Muscle of arm (tissue), 14 donors: ENCODE measurements at places on chromosomes 4 and X.
A peak's percentile ranks its signal among the peaks of the same experiment; 100 is the strongest.

- DNase-seq = no peak
Measured at GRCh38 chr4:120723986-120724385, 198.5 kb downstream of the PRDM5 start.

GRCh38 chr4:184096561-184097240 lies 121.0 kb downstream of the ENPP6 start:
- peak; percentile 70 for DNase-seq

DNA sequence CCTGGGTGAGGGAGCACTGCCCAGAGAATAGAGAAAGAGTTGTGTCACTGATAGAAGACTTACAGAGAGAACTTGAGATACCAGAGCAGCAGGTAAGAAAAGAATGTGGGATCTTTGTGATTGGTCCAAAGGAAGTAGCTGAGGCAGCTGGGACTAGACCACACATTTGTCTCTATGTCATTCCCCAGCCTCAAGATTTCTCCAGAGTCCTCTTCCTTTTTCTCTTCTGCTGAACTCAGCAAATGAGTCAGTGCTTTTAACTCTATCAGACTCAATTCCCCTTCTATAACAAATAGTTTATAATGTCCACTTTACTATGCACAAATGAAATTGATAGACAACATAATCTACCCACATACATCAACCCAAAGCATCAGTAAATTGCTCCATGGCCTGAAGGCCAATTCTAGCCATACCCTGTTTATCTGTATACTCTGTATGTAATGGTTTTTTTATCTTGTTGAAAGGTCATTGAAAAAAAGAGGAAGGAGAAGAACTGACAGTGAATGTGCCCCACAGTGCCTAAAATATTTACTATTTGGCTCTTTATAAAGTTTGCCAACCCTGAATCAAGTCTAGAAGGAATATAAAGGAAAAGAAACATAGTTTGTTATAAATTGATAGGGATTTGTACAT lies 38.2 kb downstream of the ETDC start:
- DNase-seq = no peak

GRCh38 chr4:183101956-183102480 lies 3.0 kb downstream of the WWC2 start:
- no peak for DNase-seq
